GM23248 (cell line): ENCODE measurements at places on chromosomes 1 and 21. TPM values are rescaled to one million over a fixed set of nuclear protein-coding genes. Genes with fewer than 3 reads are reported as not detected.

The IQGAP3 gene
- 12.5 and 14.7 TPM in 2 replicates for total RNA-seq

The HRNR gene
- total RNA-seq: not detected in 2 replicates

The OLFM3 gene
- total RNA-seq: not detected in 2 replicates

The BNIPL gene
- not detected in 2 replicates for total RNA-seq

The TNFRSF8 gene
- total RNA-seq: not detected in 2 replicates

The FAM163A gene
- total RNA-seq: not detected in 2 replicates

The MYCL gene
- total RNA-seq: 0.32 TPM in 1 of 2 replicates, not detected in the other

The CEP170 gene
- total RNA-seq: 81.0 and 89.8 TPM in 2 replicates

The PTPN7 gene
- total RNA-seq: not detected in 2 replicates

The PM20D1 gene
- total RNA-seq: 0.22 TPM in 1 of 2 replicates, not detected in the other

The RASSF5 gene
- 0.22 and 0.89 TPM in 2 replicates for total RNA-seq

The PLA2G4A gene
- 2.9 and 3.7 TPM in 2 replicates for total RNA-seq

The CGN gene
- not detected in 2 replicates for total RNA-seq

The ACOT11 gene
- 3.6 and 4.8 TPM in 2 replicates for total RNA-seq
